Activated naive CD8-positive, alpha-beta T cell treated with anti-CD3 and anti-CD28 coated beads, Interleukin-2, amount 50 U/mL, for 16 hours (primary cell): ENCODE measurements at places on chromosomes 12 and 14.

DNA sequence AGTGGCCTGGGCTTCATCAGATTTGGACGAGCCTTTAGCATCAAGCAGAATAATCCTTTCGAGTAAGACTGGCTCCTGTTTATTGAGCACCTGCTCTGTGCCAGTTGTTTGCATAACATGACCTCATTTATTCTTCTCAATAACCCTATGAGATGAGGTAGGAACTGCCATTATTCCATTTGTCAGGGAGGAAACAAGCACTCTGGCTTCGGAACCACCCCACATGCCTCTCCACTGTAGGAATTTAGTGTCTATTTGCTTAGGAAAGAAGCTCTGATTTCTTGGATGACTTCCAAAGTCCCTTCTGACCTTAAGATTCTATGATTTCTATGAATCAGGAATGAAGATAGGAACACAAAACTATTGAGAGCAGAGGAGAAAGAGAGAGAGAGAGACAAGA, 11.0 kb downstream of the SAMD4A start:
- no peak for DNase-seq

DNA sequence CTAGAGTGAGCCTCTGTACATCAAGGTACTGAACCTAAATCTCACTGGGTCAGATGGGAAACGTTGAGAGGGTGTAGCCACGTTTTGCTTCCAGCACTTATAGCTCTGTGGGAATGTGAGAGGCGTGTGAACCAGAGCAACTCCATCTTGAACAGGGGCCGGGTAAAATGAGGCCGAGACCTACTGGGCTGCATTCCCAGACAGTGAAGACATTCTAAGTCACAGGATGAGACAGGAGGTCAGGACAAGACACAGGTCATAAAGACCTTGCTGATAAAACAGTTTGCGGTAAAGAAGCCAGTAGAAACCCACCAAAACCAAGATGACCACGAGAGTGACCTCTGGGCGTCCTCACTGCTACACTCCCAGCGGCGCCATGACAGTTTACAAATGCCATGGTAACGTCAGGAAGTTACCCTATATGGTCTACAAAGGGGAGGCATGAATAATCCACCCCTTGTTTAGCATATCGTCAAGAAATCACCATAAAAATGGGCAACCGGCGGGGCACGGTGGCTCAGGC, 63.4 kb upstream of the NCOR2 start:
- no peak for DNase-seq

- no peak for DNase-seq
These were observed 8.3 kb upstream of the MYL2 start for GRCh38 chr12:110928700-110929099.

GRCh38 chr12:7061138-7061537, 620 bp downstream of the C1S start:
- DNase-seq, result no peak

DNA sequence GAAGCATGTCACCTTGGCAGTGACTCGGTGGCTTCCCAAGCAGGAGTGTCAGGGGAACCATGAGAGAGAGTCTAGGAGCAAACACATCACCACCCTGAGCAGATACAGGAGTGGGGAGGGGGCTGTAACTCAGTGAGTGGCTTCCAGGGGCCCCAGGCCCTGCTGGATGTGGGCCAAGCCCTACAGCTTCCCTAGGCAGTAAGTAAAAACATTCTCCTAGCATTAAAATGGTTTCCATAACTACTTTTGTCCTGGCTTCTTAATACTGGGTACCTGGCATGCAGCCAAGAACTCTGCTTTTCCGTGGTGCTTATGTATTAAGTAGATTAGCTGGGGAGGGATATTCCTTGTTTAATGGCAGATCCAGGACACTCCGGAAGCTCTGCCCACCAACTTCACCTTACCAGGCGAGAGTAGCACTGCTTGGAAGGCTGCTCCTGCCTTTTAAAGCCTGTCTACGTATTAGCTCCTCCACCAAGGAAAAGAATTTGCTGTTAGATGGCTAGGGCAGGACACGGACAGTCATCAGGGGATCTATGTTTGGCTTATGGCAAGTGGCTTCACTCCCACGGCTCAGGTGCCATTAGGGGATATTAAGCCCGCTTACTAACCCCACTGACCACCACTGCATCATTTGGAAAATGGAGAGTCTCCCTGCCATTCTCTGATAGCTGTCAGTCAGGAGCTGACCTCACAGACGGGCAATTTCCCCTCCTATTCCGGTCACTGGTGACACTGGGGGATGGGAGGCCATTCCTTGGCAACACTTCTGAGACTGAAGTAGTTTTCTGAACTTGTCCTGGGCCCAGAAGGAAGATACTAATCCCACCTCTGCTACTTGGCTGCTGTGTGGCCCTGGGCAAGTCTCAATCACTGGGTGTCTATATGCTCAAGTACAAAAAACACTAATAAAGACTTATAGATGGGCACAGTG, 22.8 kb downstream of the OTUB2 start:
- DNase-seq, result no peak

DNA sequence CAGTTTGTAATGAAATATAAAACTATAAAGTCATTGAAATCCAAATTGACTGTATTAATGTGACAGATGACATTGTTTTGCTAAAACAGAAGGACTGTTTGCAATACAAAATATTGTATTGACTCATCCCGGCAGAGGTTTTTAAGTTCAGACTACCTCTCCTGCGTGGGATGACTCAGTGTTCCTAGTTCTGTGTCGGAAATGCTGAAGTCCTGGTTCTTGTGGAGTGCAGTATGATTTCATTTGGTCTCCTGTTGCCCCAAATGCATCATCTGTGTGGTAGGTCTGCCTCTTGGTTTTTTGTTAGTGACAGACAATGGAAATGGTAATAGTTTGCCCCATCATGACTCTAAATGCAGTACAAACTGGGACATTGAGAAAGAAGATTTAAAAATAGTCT, 27.8 kb downstream of the PELI2 start:
- no peak for DNase-seq

GRCh38 chr12:92995258-92995903, 66.3 kb upstream of the EEA1 start:
- no peak for DNase-seq

GRCh38 chr12:132329036-132329719, at the start of gene GALNT9:
TSS of gene GALNT9 (minus strand) at chr12:132329589. CDS start at chr12:132329203, 386 bp downstream.
- no peak for DNase-seq

DNA sequence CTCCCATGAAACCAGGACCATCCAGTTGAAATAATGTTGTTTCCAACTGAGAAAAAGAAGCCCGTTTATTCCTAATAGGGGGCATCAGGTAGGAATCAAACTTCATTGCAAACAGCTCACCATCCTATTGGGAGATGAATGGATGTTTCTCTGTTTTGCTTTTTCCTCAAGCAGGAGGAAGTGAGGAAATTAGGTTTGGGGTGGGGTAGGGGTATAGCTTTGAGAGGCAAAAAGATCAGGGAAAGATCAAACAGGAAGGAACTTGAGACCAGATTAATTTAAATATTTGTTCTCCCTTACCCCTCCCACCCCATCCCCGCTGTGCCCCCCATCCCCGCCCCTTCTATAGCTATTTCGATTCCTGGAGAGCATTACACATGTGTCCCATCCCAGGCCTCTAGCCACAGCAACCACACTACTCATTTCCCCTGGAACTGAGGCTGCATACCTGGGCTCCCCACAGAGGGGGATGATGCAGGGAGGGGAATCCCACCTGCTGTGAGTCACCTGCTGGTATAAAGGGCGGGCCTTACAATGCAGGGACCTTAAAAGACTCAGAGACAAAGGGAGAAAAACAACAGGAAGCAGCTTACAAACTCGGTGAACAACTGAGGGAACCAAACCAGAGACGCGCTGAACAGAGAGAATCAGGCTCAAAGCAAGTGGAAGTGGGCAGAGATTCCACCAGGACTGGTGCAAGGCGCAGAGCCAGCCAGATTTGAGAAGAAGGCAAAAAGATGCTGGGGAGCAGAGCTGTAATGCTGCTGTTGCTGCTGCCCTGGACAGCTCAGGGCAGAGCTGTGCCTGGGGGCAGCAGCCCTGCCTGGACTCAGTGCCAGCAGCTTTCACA, at the start of gene IL23A:
IL23A (plus strand) TSS at position 577 of the 850 bp plus-strand sequence; CDS start at position 738, 161 bp downstream.
- DNase-seq, result peak; percentile 65

DNA sequence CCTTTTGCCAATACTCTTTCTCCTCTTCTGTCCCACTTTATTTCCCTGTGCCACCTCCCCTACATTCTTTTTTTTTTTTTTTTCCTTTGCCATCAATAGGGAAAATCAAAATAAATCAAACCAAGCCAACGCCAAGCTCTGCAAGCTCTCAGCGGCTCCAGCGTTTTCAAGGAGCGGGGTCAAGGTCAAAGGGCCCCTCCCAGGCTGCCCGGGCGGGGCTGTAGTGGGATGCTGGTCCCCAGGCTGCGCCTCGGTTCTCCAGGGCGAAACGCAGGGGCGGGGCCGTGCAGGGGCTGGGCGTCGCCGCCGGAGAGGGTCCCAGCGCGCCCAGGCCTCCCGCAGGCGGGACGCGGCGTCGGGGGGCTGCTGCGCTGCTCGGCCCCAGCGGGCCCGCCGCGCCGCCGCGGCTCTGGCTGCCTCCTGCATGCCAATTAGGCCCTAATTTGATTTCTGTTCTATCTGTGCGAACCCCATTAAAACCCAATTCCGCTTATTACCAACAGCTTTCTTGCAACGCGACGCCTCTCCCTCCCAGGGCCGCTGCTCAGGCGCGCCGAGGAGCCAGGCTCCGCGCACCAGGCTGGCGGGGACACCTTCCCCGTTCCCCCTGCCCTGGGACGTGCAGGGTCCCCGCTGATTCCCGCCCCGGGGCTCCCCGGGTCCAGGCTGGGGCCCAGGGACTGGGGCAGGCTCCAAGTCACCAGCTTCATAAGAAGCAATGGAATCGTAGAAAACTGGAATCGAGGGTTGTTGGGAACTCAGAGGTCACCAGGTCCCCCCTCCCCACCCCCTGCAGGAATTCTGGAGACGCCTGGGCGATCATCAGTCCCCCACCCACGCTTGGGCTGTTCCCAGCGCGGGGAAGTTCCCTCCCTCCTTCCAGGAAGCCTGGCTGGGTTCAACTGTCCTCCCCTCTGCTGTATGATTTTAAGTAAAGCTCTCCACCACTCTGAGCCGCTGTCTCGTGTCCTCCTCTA, 50.7 kb upstream of the MAP1LC3B2 start:
- no peak for DNase-seq

- DNase-seq, result no peak
These were observed 225.1 kb upstream of the DIO3 start for GRCh38 chr14:101336183-101336582.

- no peak for DNase-seq
These were observed 74.3 kb downstream of the FUT8 start for GRCh38 chr14:65486863-65487262.

DNA sequence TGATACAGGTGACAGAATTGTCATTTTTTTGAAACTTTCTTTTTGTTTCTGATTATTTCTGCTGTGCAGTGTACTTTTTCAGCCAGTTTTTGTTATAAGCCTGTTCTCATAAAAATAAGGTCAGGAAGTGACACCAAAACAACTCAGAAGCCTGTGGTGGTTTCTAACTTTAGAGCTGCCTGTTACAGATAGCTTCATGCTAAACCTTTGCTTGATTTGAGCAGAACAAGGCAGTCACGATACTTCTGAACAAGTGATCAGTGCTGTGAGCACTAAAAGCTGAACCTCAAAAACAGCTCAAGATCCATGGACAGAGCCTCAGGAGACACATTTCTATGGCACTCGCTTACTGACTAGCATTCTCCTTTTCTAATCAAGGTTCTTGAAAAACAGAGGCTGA, 82.0 kb downstream of the PRKCH start:
- DNase-seq, result no peak

- no peak for DNase-seq
These were observed 47.6 kb upstream of the ZFP36L1 start for GRCh38 chr14:68840454-68840853.

DNA sequence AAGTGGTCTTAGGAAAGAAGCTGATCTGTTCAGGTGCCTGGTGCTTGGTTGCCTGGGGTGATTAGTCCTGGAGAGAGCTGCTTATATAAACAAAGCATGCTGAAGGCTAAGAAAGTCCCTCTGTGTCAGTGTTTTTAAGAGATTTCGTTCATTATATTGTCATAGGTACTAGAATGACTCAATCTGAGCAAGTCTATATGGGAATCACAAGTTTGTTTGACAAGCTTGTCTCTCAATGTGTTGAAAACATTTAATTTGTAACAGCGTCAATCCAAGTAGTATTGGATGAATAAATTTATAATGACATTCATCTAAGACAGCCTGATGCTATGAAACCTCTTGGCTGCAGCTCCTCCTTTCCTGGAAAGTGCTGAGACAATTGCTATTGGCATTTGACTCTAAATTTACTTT, 256.3 kb downstream of the TMTC2 start:
- DNase-seq, result no peak

DNA sequence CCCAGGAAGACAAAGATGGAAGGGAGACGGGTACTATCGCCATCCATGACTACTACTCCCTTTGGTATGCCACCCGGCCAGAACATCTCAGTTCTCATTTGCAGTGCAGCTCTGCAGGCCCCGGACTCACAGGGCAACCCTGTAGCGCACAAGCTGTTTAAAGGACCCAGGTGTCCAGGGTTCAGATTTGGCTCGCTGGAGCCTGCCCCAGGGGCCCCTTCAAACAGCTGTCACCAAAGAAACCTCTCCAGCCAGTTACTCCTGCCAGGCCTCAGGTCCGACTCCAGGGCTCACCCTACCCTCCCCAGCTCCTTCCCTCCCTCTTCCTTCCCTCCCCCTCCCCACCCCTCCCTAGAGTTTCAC, 5.5 kb upstream of the CHD4 start:
- no peak for DNase-seq

GRCh38 chr12:81963026-81963425, 203.9 kb upstream of the PPFIA2 start:
- no peak for DNase-seq
